ENCODE measurements at places on chromosomes 5 and 9.

DNA sequence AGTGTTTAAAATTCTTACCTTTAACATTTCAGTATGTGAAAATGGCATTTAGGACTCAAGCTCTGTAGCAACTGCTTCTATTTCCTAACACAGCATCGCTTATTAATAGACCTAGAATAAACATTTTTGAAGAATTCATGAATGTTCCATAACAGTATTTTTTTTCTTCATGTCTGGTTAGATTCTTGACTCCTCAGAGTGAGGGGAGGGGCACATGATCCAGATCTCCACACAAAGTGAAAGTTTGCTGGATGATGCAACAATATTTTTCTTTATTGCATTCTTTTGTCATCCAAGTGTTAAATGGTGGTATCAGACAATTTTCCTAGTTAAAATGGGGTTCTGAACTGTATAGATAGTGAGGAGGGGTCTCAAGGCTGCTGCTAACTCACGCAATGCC, 130.8 kb upstream of the MAN2A1 start:
- DNase-seq: no peak

GRCh38 chr5:142874540-142874939, 104.4 kb downstream of the ARHGAP26 start:
- no peak for DNase-seq

- no peak for DNase-seq
Measured at GRCh38 chr5:143495821-143496275, 92.4 kb upstream of the NR3C1 start.

DNA sequence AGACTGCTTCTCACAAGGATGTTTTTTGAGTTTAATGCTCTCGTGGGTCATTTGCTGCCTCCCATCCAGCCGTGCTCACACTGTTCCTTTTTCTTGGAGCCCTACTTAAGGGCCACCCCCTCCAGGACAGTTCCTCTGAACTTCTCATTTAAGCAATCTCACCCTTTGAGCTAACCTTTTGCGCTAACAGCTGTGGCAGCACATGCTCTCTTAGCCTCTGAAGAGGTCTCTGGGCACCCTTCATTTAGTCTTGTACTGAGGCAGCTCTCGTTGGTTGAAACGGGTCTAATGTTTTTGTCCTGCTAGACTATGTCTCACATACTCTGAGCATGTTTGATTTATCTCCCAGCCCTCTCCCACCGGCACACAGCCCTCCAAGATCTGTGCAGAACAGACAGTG, 11.8 kb downstream of the ALDH1B1 start:
- DNase-seq: no peak

- no peak for DNase-seq
Measured at GRCh38 chr9:37197158-37198038, 77.0 kb downstream of the ZCCHC7 start.

- no peak for DNase-seq
Measured at GRCh38 chr9:75120686-75121085, 32.4 kb downstream of the OSTF1 start.

GRCh38 chr5:124951661-124952060, 205.2 kb upstream of the ZNF608 start:
- no peak for DNase-seq

GRCh38 chr9:5671711-5672353, 42.9 kb downstream of the RIC1 start:
- DNase-seq: no peak

DNA sequence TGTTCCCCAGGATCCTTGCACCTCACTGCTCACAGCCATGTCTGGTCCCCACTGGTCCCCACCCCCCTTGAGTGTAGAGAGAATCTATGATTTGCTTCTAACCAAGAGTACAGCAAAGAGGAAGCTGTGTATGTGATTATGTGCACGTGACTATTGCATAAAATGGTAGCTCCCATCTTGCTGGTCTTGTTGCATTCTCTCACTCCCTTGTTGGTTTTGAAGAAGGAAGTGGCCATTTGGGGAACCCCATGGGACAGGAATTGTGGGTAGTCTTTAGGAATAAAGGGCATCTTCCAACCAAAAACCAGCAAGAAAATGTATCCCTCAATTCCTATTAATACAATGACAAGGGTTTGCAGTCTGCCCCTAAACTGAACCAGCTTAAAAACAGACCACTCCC, 5.2 kb upstream of the FCN2 start:
- DNase-seq: no peak

DNA sequence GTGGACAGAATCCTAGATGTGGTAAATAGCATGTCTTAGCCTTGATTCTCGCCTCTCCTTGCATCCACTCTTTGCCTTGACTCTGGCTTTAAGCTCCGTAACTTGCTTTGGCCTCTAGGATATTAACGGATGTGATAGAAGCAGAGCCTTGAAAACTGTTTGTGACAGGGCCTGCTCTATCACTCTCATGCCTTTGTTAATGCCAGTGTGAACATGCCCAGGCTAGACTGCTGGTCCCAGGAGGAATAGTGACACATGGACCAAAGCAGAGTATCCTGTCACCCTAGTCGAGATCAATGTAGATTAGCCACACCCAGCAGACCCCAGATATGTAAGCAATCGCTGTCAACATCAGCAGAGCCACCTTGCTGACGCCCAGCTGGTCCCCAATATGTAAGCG, 109.9 kb upstream of the C9orf72 start:
- no peak for DNase-seq

DNA sequence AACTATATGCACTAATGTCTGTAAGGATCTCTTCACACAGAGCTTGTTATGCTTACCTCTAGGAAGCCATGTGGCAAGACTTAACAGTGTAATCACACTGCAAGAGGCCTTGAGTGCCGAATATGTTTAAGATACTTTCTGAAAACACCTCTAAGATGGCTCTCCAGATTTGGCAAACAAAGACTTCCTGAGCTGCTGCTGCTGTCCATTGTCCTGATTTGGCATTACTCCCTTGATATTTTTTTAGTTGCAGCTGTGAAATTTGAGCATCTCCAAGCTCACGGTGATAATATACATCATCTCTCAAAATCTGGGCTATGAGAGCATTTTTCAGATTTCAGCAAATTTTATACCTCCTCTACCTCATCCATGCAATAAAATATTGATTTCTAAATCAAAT, 384.5 kb upstream of the CDH6 start:
- peak; percentile 4 for DNase-seq

DNA sequence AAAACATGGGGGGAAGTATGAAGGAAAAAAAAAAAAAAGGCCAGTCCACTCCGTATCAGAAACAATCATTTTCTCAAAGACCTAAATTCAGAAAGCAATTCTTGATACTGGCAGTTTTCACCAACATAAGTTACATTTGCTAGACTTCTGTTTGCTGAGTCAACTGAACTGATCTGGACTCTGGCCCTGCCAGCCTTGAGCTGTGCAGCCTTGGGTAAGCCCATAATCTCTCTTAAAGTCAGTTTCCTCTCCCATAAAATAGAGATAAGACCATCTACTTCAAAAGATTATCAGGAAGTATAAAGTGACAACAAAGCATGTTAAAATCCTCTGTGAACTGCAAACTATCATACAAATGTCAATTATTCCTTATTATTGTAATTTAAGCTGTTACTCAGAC, 106.8 kb downstream of the MAPKAP1 start:
- no peak for DNase-seq

- DNase-seq: no peak
Measured at GRCh38 chr9:69627281-69627680, 44.9 kb downstream of the APBA1 start.

DNA sequence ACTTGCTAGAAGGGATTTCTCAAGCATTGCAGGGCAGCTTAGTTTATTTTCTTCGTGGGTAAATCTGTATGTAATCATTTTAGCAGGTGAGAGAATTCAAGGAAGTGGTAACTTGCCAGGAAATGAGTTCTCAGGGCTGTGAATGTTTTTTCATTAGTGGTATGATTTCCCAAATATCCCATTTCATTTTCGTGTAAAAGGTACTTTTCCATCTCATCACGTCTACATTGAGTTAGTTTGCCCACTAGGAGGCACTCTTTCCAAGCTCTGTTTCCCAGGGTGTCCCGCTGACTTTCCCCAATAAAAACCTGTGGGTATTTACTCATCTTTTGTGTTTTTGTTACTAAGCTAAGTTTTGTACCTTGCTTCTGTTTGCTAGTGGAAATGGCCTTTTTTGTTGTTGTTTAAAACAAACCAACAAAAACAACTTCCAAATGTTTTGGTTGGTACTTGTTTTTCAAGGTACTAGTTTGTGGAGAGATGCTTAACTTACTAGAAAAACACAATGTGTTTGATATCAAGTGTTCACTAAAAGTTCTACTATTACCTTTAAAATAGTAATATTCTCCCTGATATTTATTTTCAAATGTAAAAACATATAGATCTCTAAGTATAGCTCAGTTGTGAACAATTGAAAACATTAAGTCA, 373.6 kb downstream of the ADGRV1 start:
- peak; percentile 40 for DNase-seq

DNA sequence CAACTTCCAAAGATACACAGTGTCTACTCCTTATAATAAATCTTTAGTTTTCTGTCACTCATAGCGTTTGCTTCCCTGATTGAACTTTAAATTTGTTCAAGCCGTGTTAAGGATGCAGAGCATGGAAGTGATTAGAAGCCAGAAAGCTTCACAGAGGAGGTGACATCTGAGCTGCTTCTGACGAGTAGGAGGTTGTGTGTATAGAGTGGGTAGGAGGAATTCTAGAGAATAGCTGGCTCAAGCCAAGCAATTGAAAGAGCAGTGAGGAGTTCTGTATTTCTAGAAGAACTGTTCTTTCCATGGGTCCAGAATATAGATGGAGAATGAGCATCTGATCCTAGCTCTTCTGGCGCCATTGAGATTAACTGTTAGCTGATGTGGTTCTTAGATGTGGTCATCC, 6.0 kb downstream of the NUDT2 start:
- DNase-seq: no peak

DNA sequence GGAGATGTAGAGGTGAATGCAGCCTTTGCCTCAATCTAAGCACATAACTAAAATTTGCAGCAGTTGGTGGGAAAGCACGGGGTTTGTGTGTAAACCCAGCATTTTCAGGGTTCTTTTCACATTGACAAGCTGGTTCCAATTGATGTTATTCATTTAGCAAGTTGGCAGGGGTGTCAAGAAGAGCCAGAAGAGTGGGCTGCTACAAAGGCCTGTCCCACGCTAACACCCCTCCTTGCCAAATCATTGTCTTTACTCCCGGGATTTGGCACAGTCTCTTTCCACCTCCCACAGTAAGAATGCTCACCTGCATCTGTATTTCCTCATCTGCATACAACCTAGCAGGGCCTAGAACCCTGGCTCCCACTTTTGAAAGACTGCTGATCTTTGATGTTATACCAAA, 11.8 kb downstream of the RGMB start:
- no peak for DNase-seq
